ENCODE measurements at places on chromosomes 4 and X. TPM values are rescaled to one million over a fixed set of nuclear protein-coding genes. Genes with fewer than 3 reads are reported as not detected.

The SHROOM2 gene
- 0.97 TPM for polyA plus RNA-seq

DNA sequence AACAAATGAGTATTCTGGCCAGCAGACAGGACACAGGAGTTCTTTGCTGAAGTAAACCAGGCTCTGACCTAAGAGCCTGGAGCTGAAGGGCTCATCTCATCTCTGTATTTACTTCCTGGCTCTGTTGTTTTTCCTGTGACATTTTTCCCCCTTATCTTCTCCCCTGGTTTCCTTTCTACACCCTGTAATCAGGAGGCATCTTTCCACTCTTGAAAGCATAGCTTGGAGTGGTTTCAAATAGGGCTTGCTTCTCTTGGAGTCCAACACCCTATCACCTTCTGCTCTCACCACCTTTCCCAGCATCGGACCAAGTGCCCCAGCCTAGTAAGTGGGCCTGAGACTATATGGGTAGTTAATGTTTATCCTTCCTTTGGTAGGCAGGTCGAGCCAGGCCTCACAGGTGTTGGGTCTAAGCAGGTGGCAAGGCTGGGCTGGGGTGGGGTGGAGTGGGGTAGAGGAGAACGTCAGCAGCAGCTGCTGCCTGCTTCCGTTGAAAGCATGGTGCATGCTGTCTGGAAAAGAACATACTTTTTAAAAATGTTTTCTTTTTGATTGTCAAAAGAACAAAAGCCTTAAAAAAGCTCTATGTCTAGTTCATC lies 1.2 kb downstream of the DRP2 start:
- DNase-seq, result no peak

The SLC34A2 gene
- not detected for polyA plus RNA-seq

- DNase-seq, result no peak
These were observed 10.7 kb upstream of the BRS3 start for GRCh38 chrX:136477026-136477425.

The SMIM10L2A gene
- polyA plus RNA-seq, result not detected

- DNase-seq, result no peak
These were observed 97.0 kb upstream of the LDB2 start for GRCh38 chr4:16995451-16995850.

The ASB5 gene
- polyA plus RNA-seq, result not detected

The NAP1L3 gene
- polyA plus RNA-seq, result 0.03 TPM

GRCh38 chrX:118552121-118552900 lies 56.7 kb downstream of the DOCK11 start:
- no peak for DNase-seq

GRCh38 chr4:12586242-12587006 lies 897.7 kb downstream of the RAB28 start:
- no peak for DNase-seq

The TRPC3 gene
- polyA plus RNA-seq, result not detected

The CENPVL1 gene
- polyA plus RNA-seq, result not detected

The ATOH1 gene
- polyA plus RNA-seq, result not detected

DNA sequence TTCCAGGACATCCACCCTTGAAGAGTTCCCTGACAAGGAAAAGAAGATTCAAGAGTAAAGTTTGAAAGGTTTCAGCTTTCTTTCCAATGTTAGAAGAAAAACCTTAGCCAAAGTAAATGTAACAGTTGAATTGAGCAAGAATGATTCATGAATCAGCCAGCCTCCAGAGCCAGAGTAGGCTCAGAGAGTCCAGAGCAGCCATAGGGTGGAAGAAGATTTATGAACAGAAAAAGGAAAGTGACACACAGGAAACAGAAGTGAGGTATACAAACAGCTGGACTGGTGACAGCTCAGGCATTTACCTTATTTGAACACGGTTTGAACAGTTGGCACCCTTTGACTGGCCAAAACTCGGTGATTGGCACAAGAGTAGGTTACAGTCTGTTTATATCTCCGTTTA lies 63.2 kb downstream of the QDPR start:
- no peak for DNase-seq

GRCh38 chrX:47854474-47854873 lies 17.8 kb downstream of the ZNF81 start:
- DNase-seq, result no peak

The LRP2BP gene
- 0.22 TPM for polyA plus RNA-seq

The SCML2 gene
- 4.5 TPM for polyA plus RNA-seq

The NCBP2L gene
- polyA plus RNA-seq, result not detected

- DNase-seq, result no peak
These were observed 37.7 kb upstream of the NUDT6 start for GRCh38 chr4:122959981-122960610.

DNA sequence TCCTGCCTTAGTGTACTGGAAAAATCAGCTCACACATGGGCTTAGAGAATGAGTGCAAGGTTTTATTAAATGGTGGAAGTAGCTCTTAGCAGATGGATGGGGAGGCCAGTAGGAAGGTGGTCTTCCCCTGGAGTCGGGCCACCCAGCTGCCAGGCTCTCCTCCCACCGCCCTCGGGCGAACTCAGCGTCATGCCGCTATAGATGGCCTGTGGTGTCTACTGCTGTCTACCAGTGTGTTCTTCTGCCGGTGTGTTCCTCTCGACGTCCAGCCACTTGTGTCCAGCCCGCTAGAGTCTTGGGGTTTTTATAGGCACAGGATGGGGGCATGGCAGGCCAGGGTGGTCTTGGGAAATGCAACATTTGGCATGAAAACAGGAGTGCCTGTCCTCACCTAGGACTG lies 198.7 kb upstream of the NDST3 start:
- no peak for DNase-seq

DNA sequence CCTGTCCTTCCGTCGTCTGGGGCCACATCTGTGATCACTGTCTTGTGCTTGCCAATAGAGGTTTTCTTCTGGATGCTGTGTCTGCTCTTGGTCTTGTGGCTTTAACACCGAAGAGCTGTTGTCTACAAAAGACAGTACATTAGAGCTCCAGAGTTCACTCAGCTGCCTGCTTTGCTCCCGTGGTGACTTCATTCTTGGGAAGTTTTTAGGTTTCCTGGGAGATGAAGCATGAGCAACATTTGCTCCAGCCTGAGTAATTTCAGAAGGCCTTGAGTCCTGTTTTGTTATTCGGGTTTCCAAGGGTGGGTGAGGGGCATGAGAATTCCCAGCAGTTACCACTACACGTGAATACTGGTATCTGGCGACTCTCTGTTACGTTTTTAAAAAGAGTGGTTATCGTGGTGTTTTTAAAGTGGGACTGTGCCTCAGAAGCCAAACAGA lies 189.2 kb downstream of the SHROOM3 start:
- no peak for DNase-seq

DNA sequence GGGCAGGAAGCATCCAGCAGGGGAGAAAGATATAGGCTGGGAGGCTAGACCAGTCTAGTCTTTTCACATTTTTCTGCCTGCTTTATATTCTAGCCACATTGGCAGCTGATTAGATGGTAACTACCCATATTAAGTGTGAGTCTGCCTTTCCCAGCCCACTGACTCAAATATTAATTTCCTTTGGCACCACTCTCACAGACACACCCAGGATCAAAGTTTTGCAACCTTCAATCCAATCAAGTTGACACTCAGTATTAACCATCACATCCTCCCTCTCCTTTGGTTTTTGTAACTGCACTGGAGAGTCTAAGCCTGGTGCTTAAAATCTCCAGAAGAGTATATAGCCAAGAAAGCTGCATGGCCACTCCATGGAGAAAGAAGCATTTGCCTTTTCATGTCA lies 560.4 kb downstream of the GRXCR1 start:
- no peak for DNase-seq

The CSAG1 gene
- polyA plus RNA-seq, result not detected

GRCh38 chr4:74990276-74990875 lies 57.5 kb downstream of the PARM1 start:
- no peak for DNase-seq

The REPS2 gene
- 0.05 TPM for polyA plus RNA-seq

The JADE1 gene
- polyA plus RNA-seq, result 5.4 TPM

The ADH1A gene
- polyA plus RNA-seq, result not detected

Data from HepG2 (cell line).